HFFc6 (cell line): ENCODE measurements at places on chromosomes 5 and 9. TPM values are rescaled to one million over a fixed set of nuclear protein-coding genes. Genes with fewer than 3 reads are reported as not detected.
A peak's percentile ranks its signal among the peaks of the same experiment; 100 is the strongest.

ACTBL2 gene
- total RNA-seq = not detected in 2 replicates

- DNase-seq = no peak
These were observed 1234.8 kb upstream of the C9orf72 start for GRCh38 chr9:28808042-28808441.

DNA sequence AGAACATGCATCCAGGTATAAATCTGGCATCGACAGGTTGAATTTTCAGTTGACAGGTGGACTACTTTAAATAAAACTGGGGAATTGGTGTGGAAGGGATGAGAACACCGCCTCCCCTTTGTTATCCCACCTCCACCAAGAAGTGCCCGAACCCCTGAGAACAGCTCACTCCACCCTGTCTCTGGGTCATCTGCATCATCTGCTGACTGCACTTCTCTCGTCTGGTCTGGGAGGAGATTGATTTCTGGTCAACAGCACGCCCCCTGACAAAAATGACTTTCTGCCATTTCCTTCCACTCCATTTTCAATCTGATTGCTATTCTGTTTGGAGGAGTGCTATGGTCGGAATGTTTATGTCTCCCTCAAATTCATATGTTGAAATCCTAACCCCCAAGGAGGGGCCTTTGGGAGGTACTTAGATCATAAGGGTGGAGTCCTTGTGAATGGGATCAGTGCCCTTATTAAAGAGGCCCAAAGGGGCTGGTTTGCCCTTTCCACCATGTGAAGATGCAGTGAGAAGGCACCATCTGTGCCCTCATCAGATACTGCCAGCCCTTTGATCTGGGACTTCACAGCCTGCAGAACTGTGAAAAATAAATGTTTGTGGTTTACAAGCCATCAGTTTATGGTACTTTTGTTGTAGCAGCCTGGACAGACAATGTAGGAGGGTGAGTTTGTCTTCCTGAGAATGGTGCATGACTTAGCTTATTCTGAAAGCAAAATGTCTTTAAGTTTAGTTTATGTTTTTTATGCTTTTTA, 145.7 kb downstream of the EGFLAM start:
- DNase-seq = no peak

ANXA6 gene
- 507 to 529 TPM (median 521 TPM) in 3 replicates for total RNA-seq

MELK gene
- total RNA-seq = 18.2 to 38.1 TPM (median 32.1 TPM) in 3 replicates

DNA sequence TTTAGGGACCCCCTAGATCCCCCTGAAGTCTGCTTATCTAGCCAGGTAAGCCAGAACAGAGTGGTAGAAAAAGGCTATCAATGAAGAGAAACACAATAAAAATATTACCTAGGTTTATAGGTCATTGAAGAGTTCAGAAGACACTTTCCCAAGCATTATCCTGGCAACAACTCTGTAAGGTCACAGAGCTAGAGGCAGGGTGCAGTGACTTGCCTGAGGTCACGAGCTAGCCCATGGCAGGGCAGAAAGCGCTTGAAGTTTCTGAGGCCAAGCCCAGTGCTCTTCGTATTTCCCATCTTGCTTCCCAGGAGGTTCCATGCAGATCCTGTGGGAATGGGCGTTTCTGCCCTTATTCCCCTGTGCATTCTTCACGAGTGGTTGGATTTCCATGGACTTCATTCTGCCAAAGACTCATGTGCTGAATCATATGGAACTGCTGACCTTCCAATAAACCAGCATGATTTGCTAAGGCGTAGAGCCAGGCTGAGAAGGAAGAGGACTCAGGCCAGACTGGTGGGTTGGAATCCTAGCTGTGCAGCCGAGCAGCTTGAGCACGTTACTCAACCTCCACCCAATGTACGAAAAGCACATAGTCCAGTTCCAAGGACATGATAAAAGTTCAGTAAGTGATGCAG, 22.1 kb downstream of the TRMO start:
- peak; percentile 72 for DNase-seq

DNA sequence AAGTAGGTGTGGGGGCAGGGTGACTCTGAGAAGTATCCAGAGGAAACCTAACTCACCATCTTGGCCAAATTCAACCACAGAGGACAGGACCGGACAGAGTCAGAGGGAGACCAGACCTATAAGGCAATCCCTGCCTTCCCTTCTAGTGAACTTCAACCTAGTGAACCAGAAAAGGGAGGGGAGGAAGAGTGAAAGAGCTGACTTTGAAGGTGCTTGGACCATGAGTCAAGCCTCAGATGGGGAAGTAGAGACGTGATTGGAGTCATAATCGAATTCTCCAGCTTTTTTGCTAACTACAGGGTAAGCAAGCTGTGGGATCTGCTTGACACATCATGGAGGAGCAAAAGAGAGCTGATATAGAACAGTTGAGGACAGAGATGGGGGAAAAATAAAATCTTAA, 18.8 kb upstream of the KIF2A start:
- DNase-seq = no peak

- DNase-seq = no peak
These were observed 367.7 kb upstream of the SLC30A5 start for GRCh38 chr5:68725905-68726683.

DNA sequence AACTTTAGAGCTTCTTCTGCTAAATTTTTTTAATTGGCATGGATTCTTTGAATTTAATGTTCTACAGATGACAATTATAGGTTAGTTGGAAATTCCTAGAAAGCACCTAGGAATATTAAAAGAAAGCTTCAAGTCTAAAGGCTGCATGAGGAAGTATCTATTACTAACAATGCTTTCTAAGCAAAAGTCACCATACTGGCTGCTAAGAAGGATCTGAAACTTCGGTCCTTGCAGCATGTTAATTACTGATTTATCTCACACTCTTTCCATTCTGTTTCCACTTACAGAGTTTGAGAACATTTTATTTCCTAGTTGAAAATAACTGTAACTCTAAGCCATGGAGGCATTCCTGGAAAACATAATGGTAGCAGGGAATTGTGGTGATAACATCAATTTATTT, 8.4 kb downstream of the SEMA6A start:
- no peak for DNase-seq
